ENCODE measurements at places on chromosomes 7 and 10.
A peak's percentile ranks its signal among the peaks of the same experiment; 100 is the strongest.

GRCh38 chr10:80945264-80945880 lies 407.7 kb downstream of the SH2D4B start:
- no peak for DNase-seq

- DNase-seq: no peak
These were observed 37.5 kb upstream of the TPK1 start for GRCh38 chr7:144873316-144873845.

GRCh38 chr7:24825931-24826661 lies 68.8 kb upstream of the GSDME start:
- DNase-seq: no peak

DNA sequence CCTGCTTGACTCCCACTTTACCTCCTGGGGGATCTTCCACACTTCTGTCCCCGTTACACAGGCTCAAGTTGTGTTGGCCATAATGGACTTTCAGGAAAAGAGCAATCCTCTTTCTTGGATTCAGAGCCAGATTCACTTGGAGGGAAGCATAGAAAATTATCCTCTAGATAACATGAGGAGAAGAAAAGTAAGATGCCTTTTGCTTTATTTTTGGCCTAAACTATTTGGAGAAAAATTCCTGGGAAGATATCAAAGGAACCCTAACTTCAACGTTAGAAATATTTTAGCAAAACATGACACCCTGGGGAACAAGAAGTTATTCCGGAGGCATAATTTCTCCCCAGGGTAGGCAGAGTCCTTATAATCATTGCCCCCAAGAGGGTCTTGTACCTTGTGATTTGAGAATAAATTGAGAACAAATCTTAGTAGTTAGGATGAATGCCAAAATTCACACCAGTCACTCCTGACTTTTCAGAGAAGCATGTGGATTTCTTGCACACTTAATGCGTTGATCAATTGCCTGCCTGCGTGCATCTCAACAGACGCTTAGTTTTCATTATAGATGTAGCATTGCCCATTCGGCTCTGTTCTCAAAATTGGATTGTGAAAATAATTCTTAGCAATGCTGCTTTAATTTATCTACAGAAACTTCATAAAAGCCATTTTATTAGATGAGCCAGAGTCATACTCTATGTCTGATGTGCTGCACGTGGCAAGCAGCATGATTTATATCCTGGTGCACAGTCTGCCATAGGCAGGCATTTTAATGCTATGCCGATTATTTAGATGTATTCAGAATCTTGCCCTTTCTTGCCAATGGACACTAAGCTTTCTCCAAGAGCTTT lies 224.4 kb downstream of the C7orf25 start:
- DNase-seq: no peak

GRCh38 chr10:93357680-93358079 lies 124.5 kb downstream of the MYOF start:
- peak; percentile 22 for DNase-seq

- DNase-seq: no peak
These were observed 466.6 kb upstream of the IGFBP3 start for GRCh38 chr7:46387646-46388045.

- no peak for DNase-seq
These were observed 19.1 kb downstream of the ADAM12 start for GRCh38 chr10:126369125-126369710.

DNA sequence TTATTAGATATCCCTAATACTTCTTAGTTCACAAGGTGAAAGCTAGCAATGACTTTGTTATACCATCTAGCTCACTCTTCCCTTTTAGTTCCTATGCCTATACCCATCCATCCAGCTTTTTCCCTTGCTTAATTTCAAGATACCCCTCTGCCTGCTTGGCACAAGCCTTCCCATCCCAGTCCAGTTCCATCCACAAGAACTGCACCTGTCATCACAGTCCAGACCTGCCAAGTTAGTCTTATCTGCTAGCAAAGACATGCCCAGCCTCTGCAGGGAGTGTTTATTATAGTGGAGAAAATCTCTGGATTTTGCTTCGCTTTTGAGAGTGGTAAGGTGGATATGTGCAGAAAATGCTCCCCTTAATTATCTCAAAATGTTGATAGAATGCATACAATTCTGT lies 158.2 kb downstream of the ST7 start:
- no peak for DNase-seq

- no peak for DNase-seq
These were observed 175.0 kb upstream of the NPY start for GRCh38 chr7:24108906-24109376.

DNA sequence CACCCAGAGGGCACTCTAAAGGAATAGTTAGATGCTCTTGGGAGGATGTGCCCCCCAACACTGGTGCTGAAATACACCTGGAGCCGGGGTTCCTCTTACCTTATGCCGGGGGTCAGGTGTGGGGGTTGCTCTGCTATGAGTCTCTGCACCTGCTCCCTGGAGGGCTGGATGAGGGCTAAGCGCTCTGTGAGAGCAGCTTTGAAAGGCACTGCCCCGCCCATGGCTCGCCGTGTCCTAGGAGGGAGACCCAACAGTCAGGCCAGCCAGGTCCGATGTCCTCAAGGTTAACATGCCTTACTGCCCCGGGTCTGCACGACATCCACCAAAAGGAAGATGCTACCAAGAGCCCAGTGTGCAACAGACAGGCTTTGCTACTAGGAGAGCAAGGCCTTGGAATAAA lies 31.7 kb downstream of the PSPH start:
- DNase-seq: no peak

- no peak for DNase-seq
These were observed 558.4 kb downstream of the SDK1 start for GRCh38 chr7:3859431-3859830.

- DNase-seq: no peak
These were observed 201.2 kb downstream of the PTN start for GRCh38 chr7:137142376-137142775.

GRCh38 chr7:106216923-106217542 lies 67.8 kb downstream of the NAMPT start:
- no peak for DNase-seq

DNA sequence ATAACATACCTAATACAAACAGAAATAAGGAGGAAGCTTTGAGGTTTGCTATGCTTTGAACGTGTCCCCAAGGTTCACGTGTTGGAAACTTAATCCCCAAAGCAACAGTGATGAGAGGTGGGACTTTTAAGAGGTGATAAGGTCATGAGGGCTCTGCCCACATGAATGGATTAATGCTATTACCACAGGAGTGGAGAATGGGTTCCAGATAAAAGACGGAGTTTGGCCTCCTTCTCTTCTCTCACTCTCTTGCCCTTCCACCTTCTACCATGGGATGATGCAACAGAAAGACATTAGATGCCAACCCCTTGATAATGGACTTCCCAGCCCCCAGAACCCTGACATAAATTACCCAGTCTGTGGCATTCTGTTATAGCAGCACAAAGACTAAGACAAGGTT lies 9.6 kb downstream of the ITGB1 start:
- DNase-seq: no peak

- DNase-seq: no peak
These were observed 41.6 kb downstream of the CDC123 start for GRCh38 chr10:12237265-12238220.

DNA sequence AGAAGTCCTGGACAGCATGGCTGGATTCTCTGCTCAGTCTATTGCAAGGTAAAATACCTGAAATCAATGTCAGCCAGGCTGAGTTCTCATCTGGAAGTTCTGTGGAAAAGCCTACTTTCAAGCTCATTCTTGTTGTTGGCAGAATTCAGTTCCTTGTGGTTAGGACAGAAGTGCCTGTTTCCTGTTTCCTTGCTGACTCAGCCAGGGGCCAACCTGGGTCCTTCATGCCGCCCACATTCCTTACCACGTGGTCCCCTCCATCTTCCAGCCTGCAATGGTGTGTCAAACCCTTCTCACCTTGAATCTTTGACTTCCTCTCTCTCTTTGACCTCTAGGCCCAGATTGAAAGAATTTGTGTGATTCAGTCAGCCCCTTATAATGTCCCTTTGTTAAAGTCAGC lies 197.1 kb upstream of the STK17A start:
- DNase-seq: no peak

- DNase-seq: no peak
These were observed 90.6 kb downstream of the CACNB2 start for GRCh38 chr10:18230794-18231193.

DNA sequence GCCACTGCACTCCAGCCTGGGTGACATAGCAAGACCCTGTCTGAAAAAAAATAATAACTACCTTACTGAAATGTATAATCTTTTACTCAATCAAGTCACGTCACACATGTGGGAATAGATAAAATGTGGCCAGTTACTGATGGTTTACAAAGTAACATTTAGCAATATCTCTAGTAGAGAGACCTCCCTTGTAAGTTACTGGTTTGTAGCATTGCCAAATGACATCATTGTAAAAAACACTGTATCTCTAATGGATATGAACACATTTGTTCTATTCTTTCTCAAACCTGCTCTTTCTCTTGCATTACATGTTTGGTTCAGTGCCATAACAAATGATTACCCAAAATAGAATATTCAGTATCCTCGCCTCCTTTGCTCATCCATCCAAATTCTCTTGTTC lies 18.8 kb downstream of the TET1 start:
- DNase-seq: no peak

DNA sequence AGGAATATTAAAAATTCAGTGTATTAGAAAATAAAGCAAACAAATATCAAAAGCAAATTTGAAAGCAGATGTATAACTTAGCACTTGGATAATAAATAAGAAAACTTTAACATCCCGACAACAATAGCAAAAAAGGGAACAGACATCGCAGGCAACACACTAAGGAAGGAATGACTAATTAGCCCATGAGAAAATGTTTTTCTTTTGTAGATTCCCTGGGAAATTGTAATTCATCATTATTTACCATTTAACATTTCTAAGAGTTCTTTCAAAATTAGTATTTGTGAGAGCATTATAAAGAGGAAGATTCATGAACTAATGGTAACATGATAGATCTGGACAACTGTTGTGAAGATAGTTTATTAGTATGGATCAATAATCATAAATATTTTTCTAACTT lies 106.0 kb upstream of the STK17A start:
- DNase-seq: no peak

- DNase-seq: no peak
These were observed 25.4 kb downstream of the DYNC2I1 start for GRCh38 chr7:158881731-158882130.

GRCh38 chr10:129963641-129964501 lies at the start of gene EBF3:
Gene EBF3 (minus strand): TSS chr10:129964274. CDS start chr10:129963768, 506 bp downstream.
- DNase-seq: peak; percentile 94
